ENCODE measurements at places on chromosomes 4 and X.

GRCh38 chr4:173502282-173502681 is 27.7 kb downstream of the HAND2 start:
- H3K4me1 ChIP-seq, result peaks cover 36% of the 10 kb centered on the region
- no peak for DNase-seq
- no peaks in the 10 kb centered on the region for H3K36me3 ChIP-seq
- peaks cover 97% of the 10 kb centered on the region for H3K27me3 ChIP-seq
- H3K4me3 ChIP-seq, result no peak overlapping the region
- no peak overlapping the region for H3K27ac ChIP-seq

DNA sequence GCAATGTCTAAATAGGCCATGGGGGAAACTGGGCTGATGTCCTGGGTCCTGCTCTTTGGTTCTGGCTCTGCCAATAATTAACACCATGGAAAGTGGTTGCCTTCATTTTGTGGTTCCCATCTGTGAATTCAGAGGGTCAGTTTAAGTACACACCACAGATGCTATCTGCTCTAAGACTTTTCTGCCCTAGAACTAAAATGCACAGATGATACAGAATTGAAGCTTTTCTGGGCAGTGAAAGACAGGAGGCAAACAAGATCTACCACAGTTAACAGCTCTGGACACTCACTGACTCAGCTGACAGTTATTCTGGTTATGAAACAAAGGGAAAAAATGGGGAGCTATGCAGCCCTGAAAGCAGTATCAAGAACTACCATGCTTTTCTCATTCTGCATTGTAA is 37.3 kb downstream of the APBB2 start:
- no peak overlapping the region for H3K27ac ChIP-seq
- H3K27me3 ChIP-seq, result no peaks in the 10 kb centered on the region
- H3K36me3 ChIP-seq, result no peaks in the 10 kb centered on the region

DNA sequence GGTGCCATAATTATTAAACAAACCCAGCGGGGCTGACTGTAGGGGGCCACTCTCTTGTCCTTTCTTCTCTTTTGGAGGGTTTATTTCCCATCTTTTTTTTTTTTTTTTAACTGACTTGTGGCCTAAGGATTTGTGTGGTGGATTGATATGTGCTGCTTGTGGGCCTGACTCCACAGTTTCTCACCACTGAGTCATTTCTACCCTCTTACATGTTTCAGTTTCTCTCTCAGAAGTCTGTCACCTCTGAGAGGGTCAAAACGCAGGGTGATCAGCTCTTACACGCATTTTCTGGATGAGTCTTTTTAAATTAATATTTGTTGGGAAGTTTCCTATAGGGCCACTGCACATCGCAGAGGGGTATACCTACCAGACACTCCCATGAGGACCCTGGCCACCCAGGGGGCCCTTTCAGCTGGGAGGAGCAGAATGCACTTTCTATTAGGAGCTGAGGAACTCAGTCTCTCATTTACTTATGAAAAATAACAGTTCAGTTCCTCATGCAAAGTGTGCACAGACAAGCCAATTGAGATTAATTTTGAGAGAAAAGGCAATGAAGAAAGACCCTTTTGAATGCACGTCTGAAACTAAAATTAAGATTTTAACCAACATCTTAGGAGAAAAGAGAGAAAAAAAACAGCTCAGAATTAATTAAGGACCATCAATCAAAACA is 407.9 kb downstream of the TECRL start:
- DNase-seq, result no peak
- no peaks in the 10 kb centered on the region for H3K36me3 ChIP-seq
- no peaks in the 10 kb centered on the region for H3K27me3 ChIP-seq
- H3K4me3 ChIP-seq, result no peak overlapping the region
- H3K27ac ChIP-seq, result no peak overlapping the region

GRCh38 chr4:186757696-186758355 is 34.2 kb upstream of the FAT1 start:
- H3K27me3 ChIP-seq, result no peaks in the 10 kb centered on the region
- H3K4me1 ChIP-seq, result no peaks in the 10 kb centered on the region
- H3K27ac ChIP-seq, result no peak overlapping the region
- no peak overlapping the region for H3K4me3 ChIP-seq
- no peaks in the 10 kb centered on the region for H3K36me3 ChIP-seq

DNA sequence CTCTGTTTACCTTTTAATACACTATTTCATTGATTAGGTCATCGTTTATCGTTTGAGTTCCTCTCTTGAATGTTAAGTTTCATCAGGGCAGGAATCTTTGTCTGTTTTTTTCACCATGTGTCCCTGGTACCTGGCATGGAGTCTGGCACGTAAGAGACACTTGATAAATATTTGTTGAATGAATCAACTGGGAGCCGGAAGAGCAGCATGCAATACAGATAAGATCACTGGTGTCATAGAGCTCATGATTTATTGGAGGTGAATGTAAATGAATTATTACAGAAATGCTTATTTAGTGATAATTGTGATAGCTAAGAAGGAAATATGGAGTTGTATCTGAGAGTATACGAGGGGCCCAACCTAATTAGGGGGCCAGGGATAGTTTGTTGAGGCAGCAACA is 62.8 kb downstream of the UCHL1 start:
- peaks cover 3% of the 10 kb centered on the region for H3K4me1 ChIP-seq
- H3K27me3 ChIP-seq, result no peaks in the 10 kb centered on the region
- H3K27ac ChIP-seq, result no peak overlapping the region
- no peak overlapping the region for H3K4me3 ChIP-seq

GRCh38 chr4:126338548-126338947 is 1023.8 kb downstream of the FAT4 start:
- H3K27ac ChIP-seq, result no peak overlapping the region
- no peaks in the 10 kb centered on the region for H3K36me3 ChIP-seq
- no peak for DNase-seq
- H3K27me3 ChIP-seq, result no peaks in the 10 kb centered on the region
- H3K4me3 ChIP-seq, result no peak overlapping the region
- no peaks in the 10 kb centered on the region for H3K4me1 ChIP-seq

GRCh38 chr4:119314356-119314755 is 7.6 kb downstream of the FABP2 start:
- no peaks in the 10 kb centered on the region for H3K4me1 ChIP-seq
- no peaks in the 10 kb centered on the region for H3K36me3 ChIP-seq
- H3K27me3 ChIP-seq, result no peaks in the 10 kb centered on the region

DNA sequence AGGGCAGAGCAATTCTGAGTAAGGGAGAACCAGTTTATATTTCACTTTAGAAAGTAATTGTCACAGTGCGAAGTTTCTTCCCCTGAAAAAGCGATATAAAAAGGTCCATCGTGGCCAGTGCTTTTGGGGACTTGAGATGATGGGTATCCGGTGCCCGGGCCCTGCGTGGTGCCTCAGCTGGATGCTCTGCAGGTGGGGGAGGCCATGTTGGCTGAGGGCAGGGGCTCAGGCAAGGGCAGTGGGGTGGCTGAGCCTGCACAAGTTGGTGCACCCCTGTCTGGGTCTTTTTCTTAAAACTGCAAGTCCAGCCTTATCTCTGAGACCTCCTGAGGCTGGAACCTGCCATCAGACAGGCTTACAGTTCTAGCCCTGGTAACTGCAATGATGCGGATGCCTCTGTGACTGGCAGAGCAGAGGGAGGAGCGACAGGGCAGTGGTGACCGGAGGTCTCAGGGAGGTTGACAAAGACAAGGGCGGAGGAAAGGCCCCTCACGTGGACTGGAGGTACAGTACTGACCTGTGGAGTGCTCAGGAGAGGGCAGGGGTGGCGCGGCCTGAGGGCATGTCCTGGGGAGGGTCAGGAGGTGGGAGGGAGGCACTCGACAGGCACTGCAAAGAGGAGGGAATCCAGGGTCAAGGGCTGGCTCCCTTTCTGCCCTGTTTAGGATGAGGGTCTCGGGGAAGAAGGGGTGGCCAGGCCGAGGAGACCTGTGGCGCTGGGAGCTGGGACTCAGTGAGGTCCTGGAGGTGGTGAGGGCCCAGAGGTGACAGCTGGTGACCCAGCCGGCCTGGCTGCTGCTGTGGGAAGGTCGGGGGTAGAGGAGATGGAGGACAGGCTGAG is 1.8 kb downstream of the RGS12 start:
- no peak overlapping the region for H3K4me3 ChIP-seq
- DNase-seq, result no peak
- H3K27me3 ChIP-seq, result no peaks in the 10 kb centered on the region
- H3K4me1 ChIP-seq, result peaks cover 16% of the 10 kb centered on the region
- no peaks in the 10 kb centered on the region for H3K36me3 ChIP-seq

GRCh38 chr4:83209419-83209818 is 75.2 kb downstream of the COQ2 start:
- H3K27ac ChIP-seq, result no peak overlapping the region
- H3K4me1 ChIP-seq, result peaks cover 7% of the 10 kb centered on the region
- no peak overlapping the region for H3K4me3 ChIP-seq
- no peaks in the 10 kb centered on the region for H3K36me3 ChIP-seq
- DNase-seq, result no peak

GRCh38 chrX:107565931-107566603 is 62.2 kb upstream of the PRPS1 start:
- H3K36me3 ChIP-seq, result no peaks in the 10 kb centered on the region
- no peak overlapping the region for H3K4me3 ChIP-seq
- no peak overlapping the region for H3K27ac ChIP-seq
- no peaks in the 10 kb centered on the region for H3K4me1 ChIP-seq

DNA sequence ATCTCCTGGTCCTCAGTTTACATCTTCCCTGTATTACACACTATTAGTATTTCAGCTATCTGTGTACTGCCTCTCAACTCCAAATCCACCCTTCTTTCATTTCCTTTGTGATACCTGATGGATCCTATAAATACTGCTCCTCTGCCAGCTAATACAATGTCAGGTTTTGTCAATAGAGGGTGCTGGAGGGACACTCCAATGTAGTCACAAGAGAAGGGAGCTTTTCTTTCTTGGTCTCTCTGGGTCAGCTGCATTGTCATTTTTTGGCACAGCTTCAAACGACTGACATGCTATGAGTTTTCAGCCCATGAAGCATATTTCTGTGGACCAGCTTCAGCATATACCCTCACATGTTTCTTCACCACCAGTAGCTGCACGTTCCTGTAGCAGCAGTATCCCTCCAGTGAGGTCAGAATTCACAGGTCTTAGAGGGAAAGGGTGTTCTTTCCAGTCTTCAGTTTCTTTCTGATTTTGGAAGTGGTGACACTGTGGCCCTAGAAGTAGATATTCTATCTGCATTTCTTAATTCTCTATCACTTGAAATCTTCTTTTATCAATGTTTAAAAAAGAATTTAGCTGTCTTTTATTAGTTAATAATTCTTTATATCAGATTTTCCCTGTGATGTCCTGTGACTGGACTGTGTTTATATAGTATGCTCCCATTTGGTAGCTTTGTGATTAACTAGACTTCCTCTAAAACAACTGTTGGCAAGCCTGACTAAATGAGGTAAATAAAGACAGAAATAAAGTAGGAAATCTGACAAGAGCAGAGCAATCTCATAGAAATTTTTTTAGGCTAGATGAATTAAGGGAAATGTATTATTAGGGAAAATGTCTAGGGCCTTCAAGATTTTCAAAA is 60.6 kb downstream of the GABRA2 start:
- no peak overlapping the region for H3K27ac ChIP-seq
- peak; percentile 32 for DNase-seq
- H3K4me1 ChIP-seq, result no peaks in the 10 kb centered on the region
- H3K4me3 ChIP-seq, result no peak overlapping the region

- no peak overlapping the region for H3K4me3 ChIP-seq
- peaks cover 18% of the 10 kb centered on the region for H3K4me1 ChIP-seq
- no peaks in the 10 kb centered on the region for H3K36me3 ChIP-seq
- no peak for DNase-seq
- no peaks in the 10 kb centered on the region for H3K27me3 ChIP-seq
These were observed 6.7 kb upstream of the GPRIN3 start for GRCh38 chr4:89314291-89314690.

Measured in common myeloid progenitor, CD34-positive (primary cell).